ENCODE measurements at places on chromosomes 3 and 15.

GRCh38 chr3:14929310-14930074 lies 17.9 kb upstream of the NR2C2 start:
- DNase-seq = no peak

DNA sequence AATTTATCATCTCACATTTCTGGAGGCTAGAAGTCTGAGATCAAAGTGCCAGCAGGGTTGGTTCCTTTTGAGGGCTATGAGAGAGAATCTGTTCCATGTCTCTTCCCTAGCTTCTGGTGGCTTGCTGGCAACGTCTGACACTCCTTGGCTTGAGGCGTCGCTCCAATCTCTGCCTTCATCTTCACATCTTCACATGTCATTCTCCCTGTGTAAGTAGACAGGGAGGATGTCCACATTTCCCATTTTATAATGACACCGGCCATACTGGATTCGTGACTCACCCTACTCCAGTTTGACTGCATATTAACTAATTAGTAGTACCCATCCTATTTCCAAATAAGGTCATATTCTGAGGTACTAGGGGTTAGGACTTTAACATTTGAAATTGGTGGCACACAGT lies 17.5 kb upstream of the ARHGAP31 start:
- no peak for DNase-seq

DNA sequence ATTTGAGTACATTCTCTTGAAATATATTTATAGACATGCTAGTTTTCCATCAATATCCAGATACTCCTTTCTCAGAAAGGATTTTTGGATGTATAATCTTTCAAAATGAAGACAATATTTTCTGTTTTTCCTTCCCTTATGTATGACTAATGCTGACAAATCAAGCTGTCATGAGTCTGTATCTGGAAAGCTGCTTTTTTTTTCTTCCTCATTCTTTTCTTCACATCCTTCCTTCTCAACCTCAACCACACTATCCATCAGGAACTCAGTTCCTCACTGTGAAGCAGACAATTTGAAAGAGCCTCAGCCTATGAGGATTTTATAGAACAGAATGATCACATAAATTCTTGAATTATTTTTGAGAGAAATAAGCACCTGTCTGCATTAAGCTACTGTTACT lies 335.9 kb upstream of the EPHA6 start:
- no peak for DNase-seq

GRCh38 chr3:183212096-183212495 lies 41.0 kb upstream of the B3GNT5 start:
- no peak for DNase-seq

DNA sequence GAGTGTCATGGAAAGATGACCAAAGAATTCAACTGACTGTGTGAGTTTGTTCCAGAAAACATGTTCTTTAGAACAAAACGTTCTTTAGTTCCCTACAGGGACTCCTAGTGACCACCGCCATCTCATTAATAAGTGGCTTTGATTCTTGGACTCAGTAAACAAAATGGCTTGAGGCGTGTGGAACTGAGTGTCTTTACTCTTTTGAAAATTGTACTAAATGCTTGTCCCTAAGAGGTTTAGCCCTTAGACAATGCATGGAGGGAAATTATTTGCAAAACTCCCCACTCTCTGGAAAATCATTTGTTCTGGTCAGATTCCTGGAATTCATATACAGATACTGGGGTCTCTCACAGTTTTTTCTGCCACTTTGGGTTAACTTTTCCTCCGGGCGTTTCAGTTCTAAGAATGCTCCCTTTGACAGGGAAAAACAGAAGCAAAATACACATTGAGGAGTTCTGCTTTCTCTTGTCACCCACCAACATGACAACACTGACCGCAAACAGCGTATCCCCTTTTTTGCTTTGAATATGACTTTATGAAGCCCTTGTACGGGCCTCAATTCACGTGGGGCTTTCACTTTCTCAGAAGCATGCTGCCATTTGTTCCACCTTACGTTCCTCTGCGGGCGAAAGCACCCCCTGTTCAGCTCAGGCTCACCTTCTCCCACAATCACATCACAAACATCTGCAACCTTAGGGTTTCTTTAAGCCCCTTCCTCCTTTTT lies 15.3 kb upstream of the NRROS start:
- DNase-seq = peak; percentile 67

GRCh38 chr3:184687363-184688015 lies 24.4 kb downstream of the MAGEF1 start:
- DNase-seq = no peak

GRCh38 chr15:65945616-65946015 lies 76.3 kb downstream of the RAB11A start:
- no peak for DNase-seq

DNA sequence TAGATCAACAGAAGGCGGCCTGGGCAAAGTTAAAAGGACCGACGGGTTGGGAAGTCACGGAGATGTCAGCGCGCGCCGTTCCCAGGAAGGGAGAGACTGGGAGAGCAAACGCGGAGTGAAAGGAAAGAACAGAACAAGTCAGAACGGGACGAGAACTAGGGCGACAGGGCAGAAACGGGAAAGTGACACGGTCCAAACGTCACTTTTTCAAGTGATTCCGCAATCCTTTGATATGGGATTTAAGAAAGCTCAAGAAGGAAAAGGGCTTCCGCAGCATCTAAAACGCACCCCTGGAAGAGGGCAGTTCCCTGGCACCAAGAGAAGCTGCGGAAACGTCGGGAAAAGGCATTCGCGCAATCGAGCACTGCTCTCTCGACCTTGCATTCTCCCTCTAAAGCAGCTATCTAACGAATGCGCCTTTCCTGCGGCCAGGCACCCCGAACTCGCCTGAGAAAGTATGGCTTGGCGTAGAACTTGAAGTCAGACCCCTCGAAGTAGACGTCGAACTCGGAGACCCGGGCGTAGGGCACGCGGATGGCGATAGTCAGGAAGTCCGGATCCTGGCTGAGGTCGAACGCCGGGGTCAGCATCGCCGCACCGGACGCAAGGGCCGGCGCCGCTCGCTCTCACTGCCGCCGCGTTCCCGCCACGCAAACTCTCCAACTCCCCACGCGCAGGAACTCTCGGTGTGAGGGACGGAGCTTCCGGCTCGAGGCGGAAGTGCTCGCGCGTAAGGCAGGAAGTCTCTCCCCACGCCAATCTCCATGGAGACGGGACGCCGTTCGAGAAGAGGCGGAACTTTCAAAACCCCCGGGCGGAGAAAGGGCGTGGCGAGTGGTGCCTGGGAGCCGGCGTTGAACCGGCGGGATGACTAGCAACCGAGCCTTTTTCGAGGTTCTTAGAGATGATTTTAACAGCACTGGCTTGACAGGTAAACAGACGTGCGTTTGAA lies at the start of gene SHQ1:
Gene SHQ1, minus strand, starts transcription at position 695 of the 952 bp plus-strand sequence. Its CDS starts 105 bp downstream, at position 590.
- peak; percentile 92 for DNase-seq

DNA sequence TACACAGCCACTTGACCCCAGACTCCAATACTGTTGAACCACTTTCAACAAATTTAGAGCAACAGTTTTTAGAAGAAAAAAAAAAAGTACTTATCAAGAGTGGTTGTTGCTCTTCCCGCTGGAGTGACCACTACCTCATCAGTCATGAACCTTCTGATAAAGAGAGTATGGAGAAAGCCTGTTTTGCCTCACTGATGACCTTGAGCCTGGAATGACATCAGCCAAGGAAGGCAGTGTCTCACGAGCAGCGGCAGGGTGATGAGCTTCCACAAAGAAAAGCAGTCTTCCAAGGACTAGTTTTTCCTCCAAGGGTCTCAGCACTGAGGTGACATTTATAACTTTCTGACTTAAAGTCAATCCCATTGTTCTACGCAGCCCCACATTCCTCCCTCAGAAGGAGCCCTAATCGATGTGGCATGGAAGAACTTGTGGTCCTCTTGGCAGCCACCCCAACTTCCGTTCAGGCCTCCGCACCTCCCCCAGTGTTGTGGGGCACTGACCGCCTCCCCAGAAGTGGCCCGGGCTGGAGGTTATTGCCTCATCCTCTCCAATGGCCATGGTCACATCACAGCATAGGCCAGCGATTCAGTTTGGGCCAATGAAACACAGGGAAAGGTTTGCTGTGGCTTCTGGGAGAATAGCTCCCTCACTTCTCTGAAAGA lies 1.8 kb upstream of the CYP11A1 start:
- peak; percentile 4 for DNase-seq

DNA sequence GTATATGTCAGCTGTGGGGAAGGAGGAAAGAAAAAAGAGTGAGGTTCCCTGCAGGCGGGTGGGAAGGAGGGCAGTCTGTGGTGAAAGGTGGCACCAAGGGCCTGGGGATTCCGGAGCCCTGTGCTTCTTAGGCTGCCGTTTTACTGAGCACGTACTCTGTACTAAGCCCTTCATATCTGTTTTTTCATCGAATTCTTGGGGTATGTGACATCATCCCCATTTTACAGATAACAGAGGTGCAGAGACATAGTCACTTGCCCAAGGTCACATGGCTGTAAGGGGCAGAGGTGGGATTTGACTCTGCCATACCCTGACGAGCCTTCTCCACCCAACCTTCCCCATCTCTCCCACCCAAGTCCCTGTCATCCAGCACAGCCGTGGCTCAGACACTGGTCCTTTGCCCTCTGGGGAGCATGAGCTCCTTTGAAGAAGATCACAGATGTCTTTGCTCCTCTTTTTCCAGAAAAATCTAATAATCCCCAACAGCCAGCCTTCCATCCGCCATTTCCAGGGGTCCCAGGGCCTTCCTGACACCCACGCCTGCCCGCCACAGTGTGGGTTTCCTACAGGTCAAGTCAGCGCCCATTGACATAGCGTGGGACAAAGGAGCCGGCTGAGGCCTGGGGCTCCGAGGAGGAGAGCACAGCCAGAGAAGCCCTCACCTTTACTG lies 24.2 kb downstream of the CYP11A1 start:
- DNase-seq = no peak

GRCh38 chr3:56269755-56270535 lies 198.3 kb downstream of the ERC2 start:
- no peak for DNase-seq

DNA sequence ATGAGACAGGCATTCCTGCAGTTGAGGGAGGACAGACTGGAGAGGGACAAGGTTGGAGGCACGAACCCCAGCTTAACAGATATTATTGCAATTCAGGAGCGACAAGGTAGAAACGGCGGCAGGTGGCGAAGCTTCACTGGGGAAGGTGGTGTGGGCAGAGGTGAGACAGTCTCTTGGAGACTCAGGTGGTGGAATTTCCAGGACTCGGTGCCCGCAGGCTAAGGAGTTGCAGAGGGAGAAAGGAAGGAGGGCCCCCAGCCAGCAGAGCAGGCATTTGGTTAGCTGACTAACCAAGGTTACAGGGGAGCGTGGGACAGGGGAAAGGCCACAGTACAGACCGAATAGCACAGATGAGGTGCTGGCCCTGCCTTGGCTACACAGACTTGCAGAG lies 3.0 kb downstream of the FAM174B start:
- DNase-seq = no peak

DNA sequence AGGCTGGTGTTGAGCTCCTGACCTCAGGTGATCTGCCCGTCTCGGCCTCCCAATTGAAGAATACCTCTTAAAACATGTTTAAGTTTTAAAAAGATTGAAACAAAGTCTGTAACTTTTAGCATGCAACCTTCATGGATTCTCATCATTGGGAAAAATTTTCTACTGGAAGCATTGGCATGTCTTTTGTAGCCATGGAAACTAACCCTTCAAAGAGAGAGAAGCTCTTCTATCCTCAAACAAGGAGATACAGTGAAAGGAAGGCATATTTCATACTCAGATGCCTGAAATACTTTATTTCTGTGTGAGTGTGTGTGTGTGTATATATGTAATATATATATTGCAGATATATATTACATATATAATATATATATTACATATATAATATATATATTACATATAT lies 154.9 kb downstream of the CHDH start:
- no peak for DNase-seq

GRCh38 chr15:71651750-71652186 lies 158.6 kb upstream of the NR2E3 start:
- DNase-seq = peak; percentile 22

DNA sequence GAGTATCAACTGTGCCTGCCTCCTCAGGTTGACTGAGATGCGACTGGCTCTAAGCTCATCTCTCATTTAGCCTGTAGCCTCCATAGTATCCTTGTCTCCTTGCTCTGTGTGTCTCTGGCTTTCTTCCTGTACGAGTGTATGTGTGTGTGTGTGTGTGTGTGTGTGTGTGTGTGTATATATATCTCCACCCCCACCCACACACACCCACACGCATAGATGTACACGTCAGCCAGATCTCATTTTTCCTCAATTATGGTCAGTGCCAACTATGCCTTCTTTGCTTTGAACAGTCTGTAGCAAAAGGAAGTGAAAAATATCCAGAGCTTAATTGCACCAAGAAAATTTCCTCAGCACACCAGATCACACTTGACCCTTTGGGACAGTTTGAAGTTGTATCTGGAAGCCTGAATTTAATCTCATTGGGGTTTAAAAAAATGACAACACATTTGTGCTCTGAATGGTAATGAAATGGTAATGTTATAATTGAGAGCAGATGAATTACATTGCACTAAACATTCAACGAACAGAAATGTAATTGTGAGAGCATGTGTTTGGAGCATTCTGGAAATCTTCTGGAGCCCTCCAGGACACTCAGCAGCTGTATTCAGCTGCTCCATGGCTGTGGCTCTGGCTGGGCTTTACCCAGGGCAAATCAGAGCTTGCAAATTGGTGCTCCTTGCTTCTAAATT lies 63.6 kb downstream of the RYR3 start:
- no peak for DNase-seq

DNA sequence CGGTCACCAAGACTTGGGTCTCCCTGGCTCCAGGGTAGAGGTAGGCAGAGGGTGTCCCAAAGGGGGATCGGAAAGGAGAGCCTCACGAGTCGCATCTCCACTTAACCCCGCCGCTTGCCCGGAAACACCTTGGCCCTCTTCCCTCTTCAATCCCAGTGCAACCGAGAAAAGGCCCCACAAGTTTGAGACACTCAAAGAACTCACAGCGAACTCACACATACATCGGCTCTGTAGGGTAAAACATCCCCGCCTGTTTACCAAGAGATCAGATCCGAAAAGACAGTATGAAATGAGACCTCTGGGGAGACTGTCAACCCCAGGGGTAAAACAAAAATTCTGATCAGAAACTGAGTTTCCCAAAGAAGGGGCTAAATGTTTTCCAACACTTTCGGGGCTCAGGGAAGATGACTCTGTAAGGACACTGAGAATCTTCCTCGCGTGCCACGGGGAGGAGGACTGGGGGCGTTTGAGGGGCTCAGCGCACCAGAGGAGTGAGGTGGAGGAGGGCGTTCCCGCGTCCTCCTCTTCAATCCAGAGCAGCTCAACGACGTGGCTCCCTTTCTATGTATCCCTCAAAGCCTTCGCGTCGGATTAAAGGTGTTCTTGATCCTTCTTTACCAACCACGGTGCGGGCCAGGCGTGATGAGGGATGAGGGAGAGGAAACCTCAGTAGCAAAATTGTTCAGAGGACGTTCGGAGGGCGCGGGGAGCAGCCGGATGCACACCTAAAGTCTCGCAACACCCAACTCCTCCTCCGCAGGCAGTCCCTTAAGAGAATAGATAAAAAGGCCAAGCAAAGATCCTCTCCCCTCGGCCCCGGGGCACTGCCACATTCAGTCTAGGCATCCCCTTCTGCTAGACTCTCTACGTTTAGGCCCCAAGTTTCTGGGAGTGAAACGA lies 3.7 kb downstream of the WNT5A start:
- peak; percentile 25 for DNase-seq
